DMS79 treated with DMSO at 0.1 percent for 48 hours (cell line): ENCODE measurements at places on chromosomes 5 and 9.

DNA sequence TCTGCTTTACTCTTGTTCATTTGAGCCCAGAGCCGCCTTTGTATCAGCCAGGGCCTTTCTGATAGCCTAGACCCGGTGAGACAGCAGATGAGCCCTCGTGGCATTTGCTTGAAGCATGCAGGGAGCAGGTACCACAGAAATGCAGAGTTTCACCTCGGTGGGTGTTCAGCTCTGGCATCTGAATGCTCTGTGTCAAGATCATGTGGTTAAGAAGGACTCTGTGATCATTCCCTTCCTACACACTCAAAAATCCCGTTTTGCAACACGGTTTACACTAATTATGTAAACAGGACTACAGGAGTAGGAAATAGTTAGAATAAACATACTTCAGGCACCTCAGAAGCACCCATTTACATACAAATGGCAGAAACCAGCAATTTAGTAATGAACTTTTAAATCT is 67.2 kb downstream of the MVB12B start:
- no peak for DNase-seq

DNA sequence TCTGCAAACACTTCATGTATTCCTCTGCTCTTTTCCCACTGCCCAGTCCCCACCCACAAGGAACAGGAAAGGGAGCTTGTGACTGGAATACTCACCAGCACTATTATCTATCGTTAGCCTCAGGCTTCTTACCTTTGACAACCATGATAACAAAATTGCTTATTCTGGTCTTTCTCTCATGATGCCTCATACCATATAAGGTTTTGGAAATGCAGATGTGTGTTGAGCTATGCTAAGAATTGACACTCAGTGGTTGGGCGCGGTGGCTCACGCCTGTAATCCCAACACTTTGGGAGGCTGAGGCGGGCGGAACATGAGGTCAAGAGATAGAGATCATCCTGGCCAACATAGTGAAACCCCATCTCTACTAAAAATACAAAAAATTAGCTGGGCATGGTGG is 25.4 kb downstream of the SOX30 start:
- DNase-seq, result no peak

- DNase-seq, result no peak
These were observed 292.0 kb upstream of the DMRT1 start for GRCh38 chr9:549455-549997.

DNA sequence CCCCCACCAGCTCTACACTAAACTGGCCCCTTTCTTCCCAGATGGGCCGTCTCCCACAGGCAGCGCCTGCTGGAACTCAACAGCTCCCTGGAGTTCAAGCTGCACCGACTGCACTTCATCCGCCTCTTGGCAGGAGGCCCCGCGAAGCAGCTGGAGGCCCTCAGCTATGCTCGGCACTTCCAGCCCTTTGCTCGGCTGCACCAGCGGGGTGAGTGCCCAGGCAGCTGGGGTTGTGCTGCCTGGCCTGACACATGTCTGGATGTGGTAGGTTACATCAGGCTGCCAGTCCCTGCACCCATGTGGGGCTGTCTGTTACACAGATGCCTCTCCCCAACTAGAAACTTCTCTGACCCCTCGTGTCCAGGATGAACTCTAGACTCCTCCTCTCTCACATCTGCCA is 9.8 kb downstream of the NHP2 start:
- no peak for DNase-seq

DNA sequence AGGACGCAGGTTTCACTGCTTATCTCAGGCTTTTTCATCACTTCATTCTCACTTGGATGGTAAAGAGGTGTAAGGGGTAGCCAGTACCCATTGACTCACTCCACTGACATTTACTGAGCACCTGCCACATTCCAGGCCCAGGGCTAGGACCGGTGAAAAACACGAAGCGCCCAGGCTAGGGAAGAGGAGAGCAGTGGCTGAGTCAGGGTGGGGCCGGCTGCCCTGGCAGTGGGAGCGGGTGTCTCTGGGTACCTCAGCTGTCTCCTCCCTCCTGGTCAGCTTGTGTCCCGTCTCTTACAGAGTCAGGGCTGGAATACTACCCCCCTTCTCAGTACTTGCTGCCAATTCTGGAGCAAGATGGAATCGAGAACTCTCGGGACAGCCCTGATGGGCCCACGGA is 22.2 kb downstream of the LRSAM1 start:
- no peak for DNase-seq

GRCh38 chr9:78613006-78613405 is 316.1 kb downstream of the PSAT1 start:
- no peak for DNase-seq

- DNase-seq, result no peak
These were observed 24.6 kb downstream of the CDC26 start for GRCh38 chr9:113250807-113251206.
